Ureter (tissue), 1 donor: ENCODE measurements at places on chromosomes 13 and 19. TPM values are rescaled to one million over a fixed set of nuclear protein-coding genes. Genes with fewer than 3 reads are reported as not detected.

LTBP4 gene
- 239 TPM for total RNA-seq

FCGBP gene
- total RNA-seq: 37.0 TPM

SHISA7 gene
- total RNA-seq: not detected

DDX49 gene
- total RNA-seq: 34.4 TPM

TNFSF13B gene
- total RNA-seq: 3.7 TPM

ZNF490 gene
- total RNA-seq: 12.1 TPM

- no peak for DNase-seq
Observed at GRCh38 chr13:30580852-30581502, 36.7 kb upstream of the USPL1 start.

DNA sequence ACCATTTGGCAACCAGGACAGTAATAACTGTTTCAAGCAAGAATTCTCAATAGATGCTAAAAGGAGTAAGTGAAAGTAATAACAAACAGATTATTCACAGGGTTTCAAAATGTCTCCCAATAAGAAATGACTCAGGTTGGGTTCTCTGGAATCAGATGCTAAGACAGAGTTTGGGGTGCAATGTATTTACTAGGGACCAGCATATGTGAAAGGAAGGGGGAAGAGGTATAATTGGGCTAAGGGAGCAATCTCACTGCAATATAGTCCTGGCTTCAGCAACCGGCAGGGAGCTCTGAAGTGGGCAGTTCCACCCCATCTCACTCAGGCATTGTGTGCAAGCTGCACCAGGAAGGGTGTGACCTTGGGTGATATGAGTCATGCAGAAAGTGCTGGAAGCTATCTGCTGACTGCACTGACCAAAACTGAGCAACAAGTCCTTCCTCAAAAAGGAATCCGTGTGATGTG lies 23.4 kb downstream of the ZDHHC20 start:
- peak; percentile 57 for DNase-seq

DNA sequence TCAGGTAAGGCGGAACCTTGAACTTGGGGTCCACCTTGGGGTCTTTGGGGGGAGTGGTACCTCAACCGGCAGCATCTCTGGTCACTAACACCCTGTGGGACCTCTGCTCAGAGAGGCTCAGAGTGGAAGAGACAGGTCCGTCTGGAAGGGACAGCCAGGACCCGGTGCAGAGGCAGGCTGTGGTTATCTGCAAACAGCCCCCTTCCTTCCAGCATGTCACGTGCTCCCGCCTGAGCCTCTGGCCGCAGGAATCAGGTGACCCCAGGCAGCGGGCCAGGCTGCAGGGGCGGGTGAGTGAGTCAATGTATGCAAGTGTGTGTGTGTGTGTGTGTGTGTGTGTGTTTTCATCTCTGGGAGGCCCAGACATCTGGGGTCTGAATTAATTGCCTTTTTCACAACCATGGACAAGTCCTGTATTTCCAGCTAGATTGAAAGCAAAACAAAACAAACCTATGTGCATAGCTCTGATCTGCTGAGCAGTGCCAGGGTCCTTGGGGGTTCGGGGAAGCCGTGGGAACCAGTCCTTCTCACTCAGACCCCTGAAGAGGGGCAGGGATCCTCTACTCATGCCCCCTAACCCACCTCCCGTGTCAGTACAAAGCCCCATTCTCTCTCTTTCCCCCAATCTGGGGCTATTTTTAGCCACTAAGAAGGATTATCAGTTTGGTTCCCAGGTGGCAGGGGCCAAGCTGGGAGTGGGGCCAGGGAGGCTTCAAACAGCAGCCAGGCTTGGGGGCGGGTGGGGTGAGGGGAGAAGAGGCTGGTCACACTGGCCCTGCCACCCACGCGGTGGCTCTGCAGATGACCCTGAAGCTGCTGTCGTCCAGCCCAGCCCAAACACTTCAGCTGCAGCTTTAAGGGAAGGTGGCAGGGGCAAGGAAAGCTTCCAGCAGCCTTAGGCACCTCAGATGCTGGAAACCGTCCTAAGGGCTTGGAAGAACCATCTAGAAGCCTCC lies 31.4 kb downstream of the CERS4 start:
- peak; percentile 93 for DNase-seq
